ENCODE measurements at places on chromosomes 3 and 15.

DNA sequence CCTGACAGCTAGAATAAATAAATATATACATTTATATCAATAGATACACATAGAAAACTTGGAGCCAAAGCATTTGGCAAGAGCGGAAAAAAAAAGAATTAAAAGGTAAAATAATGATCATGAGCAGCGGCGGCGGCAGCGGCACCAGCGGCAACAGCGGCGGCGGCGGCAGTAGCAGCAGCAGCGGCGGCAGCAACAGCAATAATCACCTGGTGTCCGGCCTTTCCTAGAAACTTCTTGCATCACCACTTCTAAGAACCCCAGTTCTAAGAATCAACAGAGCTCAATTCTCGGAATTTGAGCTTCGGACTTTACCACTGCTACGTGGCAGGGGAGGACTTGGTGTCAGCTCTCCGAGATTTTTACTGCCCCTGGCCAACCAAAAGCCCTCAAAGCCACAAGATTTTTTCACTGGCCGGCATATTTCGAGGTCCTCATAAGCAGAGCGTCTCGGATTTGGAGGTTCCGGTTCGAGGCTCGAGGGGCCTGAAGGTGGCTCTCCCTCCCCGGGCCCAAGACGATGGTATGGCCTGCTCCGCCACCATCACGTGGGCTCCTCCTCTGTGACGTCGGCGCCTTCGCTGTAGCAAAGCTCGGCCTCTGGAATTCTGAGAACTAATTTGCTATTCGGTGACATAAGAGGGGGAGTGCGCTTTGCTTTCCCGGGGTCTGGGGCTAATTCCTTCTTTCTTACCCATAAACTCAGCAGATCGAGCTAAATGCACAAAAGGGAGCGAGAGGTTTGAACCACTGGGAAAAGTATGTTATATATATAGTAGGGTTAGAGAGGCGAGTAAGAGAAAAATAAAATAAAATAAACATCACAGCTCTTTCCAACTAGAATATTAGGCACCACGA lies at the start of gene BCL6:
Gene BCL6 (minus strand): TSS at position 268 of the 858 bp plus-strand sequence. CDS start 11,775 bp downstream, outside the sequence.
- DNase-seq, result peak; percentile 95

- DNase-seq, result no peak
These were observed 230.2 kb downstream of the CPNE4 start for GRCh38 chr3:131804565-131805133.

- DNase-seq, result no peak
These were observed 21.9 kb downstream of the IL20RB start for GRCh38 chr3:136979684-136980083.

GRCh38 chr3:123410149-123410515 lies 38.8 kb downstream of the ADCY5 start:
- DNase-seq, result no peak

- no peak for DNase-seq
These were observed 601.2 kb downstream of the FOXP1 start for GRCh38 chr3:70982284-70982683.

DNA sequence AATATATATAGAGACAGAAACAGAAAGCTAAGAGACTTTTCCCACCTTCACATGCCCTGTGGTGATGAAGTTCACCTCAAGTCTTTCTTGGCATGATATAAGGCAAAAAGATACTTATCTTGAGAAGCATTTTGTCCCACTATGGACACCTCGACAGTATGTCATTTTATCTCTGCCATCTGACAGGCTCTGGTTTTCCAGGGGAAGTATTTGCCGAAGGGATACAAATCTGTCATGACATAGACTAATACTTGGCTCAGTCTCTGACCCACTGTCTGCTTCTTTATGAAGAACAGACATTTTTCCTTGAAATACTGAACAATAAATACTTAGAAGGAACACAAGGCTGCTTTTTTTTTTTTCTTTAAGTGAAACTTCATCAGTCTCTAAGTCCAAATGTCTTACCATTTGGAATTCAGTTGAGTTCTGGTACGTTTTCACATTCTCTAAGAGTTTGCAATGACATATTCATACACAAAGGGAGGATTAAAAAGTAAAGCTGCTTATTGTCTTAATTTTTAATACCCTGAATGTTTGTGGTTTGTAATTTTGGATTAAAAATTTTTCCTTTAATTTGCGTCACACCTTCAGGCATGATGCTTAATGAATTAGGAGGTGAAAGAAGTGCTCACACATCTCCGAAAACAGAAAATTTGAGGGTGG lies 87.8 kb upstream of the LMOD3 start:
- no peak for DNase-seq

- no peak for DNase-seq
These were observed 30.4 kb upstream of the SYNM start for GRCh38 chr15:99074446-99074845.

GRCh38 chr15:45795440-45796069 lies 160.7 kb downstream of the SQOR start:
- DNase-seq, result peak; percentile 76

GRCh38 chr3:109098079-109098644 lies 19.8 kb downstream of the MORC1 start:
- peak; percentile 21 for DNase-seq

GRCh38 chr3:113773381-113773780 lies 26.5 kb downstream of the ATP6V1A start:
- no peak for DNase-seq

- no peak for DNase-seq
These were observed 20.8 kb downstream of the STAG1 start for GRCh38 chr3:136731274-136731884.

- DNase-seq, result no peak
These were observed 610 bp downstream of the LIPC start for GRCh38 chr15:58432401-58432800.

DNA sequence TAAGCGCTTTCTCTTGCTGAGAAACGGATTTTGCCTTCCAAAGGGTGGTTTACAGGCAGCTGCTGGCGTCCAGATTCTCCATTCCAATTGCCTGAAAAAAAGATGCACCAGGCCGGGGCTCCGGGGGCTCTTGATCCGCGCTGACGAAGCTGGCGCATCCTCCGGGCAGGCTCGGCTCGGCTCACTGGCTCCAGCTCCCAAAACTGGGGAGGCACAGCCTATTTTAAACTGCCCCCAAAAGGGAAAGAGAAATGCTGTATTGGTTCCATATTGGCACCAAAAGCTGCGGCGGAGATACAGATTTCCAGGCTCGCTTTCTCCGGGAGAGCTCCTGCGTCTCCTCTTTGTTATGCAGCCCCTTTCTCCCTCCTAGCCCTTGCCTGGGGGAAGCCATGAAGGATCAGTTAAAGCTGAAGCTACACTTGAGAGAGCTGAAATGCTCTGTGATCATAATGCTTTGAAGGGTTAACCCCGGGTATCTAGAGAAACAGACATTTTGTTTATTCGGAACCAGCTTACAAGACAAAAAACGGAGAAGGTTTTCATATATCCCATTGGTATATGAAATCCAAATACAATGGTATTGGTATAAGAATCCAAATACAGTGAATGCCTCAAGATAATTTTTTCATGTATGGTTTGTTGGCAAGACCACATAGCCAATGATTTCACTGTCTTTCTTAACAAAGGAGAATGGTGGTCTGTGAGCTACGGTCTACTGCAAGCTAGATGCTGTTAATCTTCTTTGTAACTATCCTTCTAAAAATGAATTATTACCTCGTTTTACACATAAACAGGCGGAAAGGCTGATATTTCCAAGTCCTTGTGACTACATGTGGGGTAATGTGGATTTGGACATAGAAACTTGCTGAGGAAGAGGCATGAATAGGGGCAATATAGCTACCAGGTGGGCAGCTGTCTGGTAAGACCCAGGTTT lies 693 bp downstream of the CD200 start:
- peak; percentile 50 for DNase-seq

GRCh38 chr15:79450648-79451047 lies 18.5 kb downstream of the MINAR1 start:
- DNase-seq, result no peak

DNA sequence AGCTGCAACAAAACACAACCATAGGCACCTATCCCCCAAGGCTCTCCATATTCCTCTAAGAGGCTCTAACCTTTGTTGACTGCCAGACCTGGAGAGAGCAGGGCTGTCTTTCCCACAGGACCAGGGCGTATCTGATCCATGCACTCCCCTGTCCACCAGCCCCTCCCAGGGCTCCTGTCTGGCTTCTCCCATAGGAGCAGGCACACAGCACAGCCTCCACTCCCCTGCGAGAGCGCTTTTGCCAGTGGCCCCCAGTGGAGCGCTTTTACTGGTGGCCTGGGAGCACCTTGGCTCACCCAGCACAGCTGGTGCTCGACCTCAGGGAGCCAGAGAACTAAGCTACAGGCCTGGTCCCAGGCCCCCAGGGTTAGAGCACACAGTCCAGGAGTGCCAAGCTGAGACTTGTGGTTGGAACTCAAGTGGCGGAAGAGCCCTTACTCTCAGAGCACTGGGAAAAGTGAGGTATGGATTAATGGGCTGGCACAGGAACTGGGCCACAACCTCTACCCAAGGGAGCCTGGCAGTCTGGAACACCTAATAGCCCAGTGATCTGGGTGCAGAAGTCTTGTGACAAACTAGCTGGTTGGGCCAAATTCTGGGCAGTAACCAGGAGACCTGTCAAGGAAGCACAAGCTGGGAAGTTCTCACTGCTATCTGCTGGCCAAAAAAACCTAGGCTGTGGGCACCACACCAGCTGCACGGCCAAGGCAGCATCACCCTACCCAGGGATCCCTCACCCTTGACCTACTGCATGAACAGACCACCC lies 79.6 kb downstream of the PPP2R3A start:
- no peak for DNase-seq

DNA sequence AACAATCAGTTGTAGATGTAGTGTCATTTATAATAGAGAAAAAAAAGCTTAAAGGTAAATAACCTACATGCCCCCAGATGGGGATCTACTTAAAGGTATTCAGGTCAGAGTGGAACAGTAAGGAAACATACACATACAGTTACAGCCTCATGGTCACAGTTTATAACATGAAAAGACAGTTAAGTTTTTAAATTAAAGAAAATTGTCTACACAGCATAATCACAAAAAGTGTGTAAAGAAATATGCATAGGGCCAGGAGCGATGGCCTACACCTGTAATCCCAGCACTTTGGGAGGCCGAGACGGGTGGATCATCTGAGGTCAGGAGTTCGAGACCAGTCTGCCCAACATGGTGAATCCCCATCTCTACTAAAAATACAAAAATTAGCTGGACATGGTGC lies 6.8 kb downstream of the RHOV start:
- DNase-seq, result no peak

- DNase-seq, result no peak
These were observed 77.5 kb downstream of the CHRD start for GRCh38 chr3:184457329-184457728.

GRCh38 chr3:50414616-50415015 lies 55.3 kb upstream of the TMEM115 start:
- no peak for DNase-seq
